IPS-NIHi11 (cell line): ENCODE measurements at places on chromosomes 2 and 18.

DNA sequence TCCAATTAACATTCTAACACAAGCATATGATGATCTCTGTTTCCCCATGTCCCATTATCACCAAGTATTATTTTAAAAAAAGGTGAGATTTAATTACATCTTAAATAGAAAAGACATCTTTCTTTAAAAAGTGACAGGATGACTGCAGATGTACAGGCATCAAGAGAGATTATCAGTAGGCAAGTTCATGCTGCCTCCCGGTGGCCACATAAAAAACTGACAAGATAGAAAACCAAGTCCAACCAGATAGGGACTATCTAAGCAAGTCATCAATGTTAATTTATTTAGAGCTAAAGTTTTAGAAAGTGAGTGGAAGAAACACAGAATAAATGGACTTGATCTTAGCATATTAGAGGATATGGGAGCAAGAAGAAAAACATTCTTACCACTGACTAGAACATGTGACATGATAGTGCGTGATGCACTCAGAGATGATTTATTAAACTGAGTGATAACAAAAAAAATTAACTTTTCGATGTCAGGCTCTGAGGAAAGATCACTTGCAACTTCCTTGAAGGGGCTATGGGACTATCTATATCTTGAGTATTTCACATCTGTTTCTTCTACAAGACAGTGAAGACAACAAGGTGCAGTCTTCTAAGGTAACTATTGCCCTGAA, 5.4 kb upstream of the TDRD15 start:
- DNase-seq, result peak; percentile 33

DNA sequence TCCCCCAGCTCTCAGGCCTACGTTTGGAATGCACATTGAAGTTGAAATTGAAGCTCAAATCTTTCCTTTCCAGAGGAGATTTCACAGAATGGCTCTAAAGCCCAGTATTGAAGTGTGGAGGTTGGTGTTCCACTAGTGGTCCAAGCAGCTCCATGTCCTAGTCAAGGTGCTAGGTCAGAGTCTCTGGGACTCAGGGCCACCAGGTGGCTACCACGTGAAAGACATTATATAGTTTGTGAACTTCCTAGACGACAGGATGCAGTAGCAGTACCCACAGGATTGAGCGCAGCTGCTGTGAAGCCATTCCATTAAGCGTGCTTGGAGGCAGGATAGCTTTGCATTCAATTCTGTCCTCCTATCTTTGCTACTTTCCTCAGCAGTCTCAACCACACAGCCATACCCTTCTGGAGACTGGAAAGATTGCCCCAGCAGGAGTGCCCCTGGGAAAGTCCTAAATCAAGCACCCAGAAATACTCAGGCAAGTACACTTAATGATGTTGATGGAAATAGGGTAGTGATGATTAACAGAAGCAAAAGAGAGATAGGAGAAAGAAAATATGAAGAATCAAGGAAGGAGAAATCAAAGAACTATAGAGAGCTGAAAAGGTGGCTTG, 4.7 kb upstream of the TGFA start:
- no peak for DNase-seq

GRCh38 chr2:27522400-27522945, 25.8 kb downstream of the GCKR start:
- DNase-seq, result no peak

- no peak for DNase-seq
Measured at GRCh38 chr2:203797712-203798111, 69.9 kb upstream of the CTLA4 start.

DNA sequence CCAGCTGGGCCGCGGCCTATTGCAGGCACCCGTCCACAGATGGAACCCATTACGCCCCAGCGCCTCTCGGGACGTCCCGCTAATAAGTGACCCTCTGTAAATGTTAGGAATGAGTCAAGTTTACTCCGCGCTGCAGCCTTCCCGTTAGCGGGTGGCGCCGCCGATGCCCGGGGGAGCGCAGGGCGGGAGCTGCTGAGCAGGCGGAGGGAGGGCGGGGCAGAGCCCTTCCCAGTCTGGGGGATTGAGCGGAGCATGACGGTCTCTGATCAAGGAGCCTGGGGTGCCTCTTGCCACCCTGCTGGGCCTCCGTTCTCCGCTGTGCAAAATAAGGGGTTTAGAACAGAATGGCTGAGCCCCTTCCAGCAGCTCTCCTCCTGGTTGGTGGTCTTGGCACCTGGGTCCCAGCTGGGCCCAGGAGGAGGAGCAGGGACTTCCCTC, 10.5 kb downstream of the CROCC2 start:
- DNase-seq, result peak; percentile 87

DNA sequence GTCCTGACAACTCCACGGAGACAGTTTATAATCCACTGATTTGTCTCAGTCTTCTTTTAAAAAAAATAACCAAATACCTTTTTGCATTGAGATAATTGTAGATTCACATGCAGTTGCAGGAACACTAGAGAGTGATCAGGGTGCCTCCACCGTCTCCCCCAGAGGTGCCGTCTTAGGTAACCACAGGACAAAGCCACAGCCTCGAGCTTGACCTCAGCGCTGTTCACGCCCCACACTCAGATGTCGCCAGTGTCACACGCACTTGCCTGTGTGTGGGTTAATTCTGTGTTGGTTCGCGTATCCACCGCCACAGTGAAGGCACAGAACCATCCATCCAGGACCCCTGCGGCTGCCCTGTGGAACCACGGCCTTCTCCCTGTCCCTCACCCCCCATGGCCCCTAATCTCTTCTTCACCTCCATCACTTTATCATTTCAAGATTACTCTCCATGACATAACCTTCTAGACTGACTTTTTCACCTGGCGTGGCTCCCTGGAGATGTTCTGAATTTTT, 295.0 kb upstream of the HDAC4 start:
- DNase-seq, result no peak

DNA sequence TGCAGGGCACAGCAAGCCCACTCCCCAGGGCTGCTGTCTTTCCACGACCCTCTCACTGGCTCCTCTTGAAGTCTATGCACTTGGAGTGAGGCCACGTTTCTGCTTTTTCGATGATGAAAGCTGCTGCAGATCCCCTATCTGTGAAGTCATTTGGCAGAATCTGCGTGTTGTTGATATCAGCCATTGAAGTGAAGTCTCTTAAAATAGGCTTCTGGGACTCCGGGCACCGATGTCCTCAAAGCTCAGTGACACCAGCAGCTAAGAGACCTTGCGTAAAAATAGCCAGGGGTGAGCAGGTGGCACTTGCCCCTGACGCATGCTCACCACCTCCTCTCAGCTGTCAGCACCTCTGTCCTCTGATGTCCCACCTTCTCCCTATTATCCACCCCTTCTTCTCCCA, 89.4 kb upstream of the FHL2 start:
- no peak for DNase-seq

DNA sequence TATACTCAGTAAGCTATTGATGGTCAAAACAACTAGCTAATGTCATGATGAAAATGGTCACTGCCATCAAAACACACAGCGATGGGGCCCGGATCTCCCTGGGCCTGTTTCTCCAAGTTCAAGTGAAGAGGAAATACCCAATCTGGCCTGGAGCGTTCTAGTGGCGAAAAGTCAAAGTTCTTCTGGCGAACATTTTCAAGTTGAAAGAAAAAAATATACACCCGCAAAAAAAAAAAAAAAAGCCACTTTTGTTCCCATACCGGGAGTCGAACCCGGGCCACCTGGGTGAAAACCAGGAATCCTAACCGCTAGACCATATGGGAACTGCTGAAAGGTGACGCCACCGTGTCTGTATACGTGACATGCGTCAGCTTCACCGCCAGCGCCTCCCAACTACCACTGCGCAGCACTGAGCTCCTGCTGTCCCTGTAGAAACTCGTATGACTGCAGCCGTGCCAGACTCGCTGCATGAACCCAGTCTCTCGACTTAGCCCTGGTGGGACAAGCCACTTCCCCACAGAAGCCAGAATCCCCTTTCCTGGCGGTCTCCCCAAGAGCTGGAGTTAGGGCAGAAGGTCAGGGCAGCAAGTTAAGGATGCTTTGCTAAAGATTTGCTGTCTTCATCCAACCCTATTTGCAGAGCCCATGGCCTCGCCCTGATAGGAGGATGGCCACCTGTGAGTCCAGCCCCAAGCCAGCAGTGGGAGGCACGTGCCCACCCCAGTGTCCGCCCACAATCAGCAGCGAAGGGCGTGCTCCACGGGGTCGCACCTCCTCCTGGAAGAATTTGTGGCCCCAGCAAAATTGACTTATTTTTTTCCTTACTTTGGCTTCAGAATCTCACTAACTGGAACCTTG, 5.6 kb upstream of the IMP4 start:
- DNase-seq, result peak; percentile 82

GRCh38 chr18:29439398-29439797, 1262.5 kb upstream of the CDH2 start:
- DNase-seq, result peak; percentile 29

DNA sequence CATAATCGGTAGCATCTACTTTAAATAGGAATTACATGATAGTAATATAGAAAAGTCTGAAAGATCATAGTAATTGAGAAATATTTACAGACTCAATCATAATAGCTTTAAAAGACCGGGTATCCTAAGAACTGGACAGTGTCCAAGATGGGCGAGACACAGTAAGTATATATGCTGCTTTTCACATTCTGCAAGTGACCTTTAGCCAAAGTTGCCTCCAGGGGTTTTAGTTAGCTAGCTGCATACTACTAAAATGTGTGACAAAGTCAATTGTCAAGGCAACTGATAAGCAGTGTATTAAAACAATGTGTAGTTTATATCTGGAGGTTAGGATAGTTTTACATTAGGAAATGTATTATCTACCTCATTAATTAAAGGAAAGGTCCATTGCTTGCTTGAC, 24.6 kb downstream of the CD302 start:
- DNase-seq, result no peak

- DNase-seq, result peak; percentile 73
Measured at GRCh38 chr2:95025406-95026319, at the start of gene MAL. TSS of gene MAL (plus strand) at chr2:95025708. CDS start at chr2:95025793, 85 bp downstream.

GRCh38 chr18:11947214-11948191, 33.8 kb upstream of the IMPA2 start:
- DNase-seq, result peak; percentile 70

GRCh38 chr2:226409134-226409533, 390.5 kb downstream of the IRS1 start:
- no peak for DNase-seq

DNA sequence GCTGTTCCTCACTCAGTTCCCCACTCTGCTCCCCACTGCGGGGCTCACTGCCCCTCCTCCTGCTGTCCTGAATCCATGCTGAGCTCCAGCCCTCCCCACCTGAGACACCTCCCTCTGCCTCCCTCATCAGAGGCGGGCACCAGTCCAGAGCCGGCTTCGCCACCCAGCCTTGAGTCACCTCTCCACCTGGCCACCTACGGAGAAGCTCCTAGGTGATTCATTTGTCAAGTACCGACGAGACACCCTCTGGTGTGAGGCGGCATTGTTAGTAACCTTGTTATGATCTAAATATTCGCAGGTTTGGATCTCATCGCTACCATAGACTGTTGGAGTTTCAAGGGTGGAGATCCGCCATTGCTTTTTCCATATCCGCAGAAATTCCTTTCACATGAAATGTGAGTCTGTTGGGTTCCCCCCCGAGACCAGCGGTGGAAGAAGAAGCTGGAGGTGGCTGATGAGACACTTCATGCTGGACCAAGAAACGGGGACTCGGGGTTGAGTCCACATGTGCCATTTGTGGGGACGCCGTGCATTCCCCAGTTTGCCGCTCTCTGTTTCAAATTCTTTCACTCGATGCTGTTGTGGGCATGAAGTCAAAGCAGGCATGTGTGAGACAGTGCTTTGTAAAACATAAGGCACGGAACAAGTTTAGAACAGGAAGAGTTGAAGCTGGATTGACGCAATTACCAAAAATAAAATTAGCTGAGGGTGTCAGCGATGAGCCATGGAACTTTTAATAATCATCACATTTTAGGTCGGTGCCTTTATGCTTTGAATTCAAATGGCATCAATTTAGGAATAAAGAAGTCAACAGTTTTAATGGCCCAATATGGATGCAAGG, 259.8 kb upstream of the HDAC4 start:
- DNase-seq, result no peak

DNA sequence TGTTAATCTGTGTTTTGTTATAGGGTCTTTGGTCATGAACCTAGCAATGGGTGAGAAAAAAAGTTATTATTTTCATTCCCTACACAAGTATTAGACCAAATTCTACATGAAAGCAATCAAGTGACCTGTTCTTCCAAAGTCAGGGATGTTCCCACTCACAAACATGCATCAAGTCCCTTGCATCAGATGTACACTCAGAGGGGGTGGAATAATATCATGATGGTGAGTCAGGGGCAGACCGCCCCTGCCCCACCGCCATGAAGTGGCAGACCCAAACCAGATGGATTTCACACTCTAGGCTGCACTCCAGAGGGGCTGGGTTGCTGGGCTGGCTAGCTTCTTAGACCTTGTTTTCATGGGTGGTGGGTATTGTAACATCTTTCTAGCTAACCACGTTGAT, 91.4 kb downstream of the ACAA2 start:
- no peak for DNase-seq

DNA sequence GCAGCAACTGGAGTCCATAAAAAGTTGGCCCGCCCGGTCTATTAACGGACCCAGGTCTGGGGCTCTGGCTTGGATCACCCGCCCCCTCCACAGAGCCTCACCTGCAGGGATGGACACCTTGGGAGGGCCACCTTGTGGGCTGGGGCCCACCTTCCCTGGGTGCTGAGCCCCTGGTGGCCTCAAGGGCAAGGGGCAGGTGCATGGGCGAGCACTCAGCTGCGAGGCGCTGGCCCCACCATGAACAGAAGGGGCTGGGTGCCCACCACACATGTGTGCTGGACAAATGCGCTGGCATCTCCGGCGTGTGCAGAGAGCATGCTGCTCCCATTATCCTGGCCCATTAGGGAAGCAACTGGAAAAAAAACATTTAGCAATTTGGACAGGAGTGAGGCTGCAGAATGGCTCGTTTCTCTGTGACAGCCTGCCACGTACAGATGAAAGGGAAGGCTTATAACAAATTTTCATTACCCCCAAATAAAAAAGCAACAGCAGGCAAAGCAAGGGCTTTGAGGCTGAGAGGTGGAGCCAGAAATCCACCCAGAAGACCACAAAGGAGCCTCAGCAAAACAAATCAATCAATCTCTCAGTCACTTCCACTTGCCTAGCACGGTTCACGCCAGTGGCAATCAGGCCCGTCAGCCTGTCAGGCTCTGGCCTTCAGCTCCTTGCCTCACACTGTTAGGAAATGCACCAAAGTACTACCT, 253.1 kb upstream of the ZNF521 start:
- DNase-seq, result no peak

DNA sequence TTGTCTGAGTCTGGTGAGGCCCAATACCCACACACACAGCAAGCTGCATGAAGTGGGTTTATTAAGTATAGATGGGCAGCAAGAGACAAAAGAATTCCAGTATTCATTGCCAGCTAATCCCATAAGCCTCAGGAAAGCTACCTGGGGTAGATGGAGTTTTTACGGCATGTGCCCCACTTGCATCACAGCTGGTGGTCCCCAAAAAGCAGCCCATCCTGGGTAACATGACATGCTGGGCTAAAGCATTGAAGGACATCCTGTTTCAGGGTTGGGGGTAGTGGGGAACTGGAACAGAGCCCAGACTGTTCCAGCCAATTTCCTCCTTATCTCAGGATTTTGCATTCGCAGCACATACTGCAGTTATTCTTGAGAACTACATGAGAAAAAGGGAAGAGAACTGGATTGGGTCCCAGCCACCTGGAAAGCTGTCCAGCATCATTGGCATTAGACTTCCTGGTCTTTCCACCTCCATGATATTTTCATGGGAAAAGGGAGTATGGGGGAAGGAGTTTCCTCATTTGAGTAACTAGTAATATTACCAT, 240.1 kb upstream of the MMADHC start:
- DNase-seq, result no peak

- no peak for DNase-seq
Measured at GRCh38 chr18:67770520-67770919, 254.0 kb upstream of the DSEL start.
